Epithelial cell of proximal tubule (primary cell): ENCODE measurements at places on chromosomes 2 and 18. TPM values are rescaled to one million over a fixed set of nuclear protein-coding genes. Genes with fewer than 3 reads are reported as not detected.

DNA sequence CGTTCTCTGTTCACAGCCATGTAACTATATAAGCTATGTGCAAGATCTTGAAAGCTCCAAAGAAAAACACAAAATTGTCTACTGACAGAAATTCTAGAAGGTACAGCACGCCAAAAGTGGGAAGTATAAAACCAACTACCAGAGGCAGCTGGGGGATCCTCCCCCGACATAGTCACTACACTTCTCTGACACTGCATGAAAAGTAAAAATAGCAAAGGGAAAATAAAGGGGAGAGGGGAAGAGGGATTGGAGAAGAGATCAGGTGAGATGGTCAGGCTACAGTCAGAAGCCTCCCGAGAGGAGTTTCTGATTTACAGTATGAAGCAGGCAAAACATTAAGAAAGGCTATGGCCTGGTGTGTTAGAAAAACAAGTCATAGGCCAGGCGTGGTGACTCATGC lies 39.8 kb upstream of the PCBP1 start:
- no peak for DNase-seq

DNA sequence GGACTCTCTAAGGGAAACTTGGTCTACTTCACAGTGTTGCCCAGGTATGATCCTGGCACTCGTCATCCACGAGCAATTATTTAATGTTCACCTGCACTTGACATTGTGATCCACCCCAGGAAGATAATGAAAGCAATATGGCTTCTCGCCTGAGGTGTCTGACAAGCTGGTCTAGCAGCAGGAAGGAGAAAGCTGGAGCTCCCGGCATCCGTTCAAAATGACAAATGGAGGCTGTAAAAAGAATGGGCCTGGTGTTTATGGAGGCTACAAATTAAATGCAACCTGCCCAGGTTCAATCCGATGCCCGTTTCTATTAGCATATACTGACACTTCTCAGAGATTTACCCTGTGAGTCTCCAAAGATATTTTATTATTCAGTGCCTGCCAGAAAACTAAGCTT lies 317.6 kb downstream of the CTNNA2 start:
- no peak for DNase-seq

DNA sequence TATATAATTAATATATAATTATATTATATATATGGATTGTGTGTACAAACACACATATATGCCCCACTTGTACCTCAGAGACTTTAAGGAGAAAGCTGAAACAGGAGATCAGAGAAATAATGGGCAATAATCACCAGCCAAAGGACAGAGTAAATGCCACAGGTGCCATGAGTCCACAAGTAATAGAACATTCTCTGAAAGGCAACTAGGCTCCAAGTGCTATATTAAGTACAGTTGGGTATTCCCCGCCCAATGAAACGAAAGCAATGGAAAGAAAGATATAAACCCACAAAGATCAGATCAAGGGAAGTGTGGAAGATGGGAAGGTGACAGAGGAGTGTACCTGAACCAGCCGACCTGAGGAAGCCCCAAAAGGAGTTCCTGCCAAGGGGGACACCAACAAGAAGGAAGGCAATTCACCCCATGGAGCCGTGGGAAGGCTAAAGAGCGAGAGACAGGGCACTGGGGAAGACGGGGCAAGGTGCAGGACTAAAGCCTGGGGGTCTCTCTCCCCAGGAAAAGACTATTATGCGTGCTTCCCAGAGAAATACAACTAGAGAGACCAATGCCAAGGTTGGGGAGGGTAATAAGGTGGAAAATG lies 19.0 kb downstream of the DYM start:
- no peak for DNase-seq

DNA sequence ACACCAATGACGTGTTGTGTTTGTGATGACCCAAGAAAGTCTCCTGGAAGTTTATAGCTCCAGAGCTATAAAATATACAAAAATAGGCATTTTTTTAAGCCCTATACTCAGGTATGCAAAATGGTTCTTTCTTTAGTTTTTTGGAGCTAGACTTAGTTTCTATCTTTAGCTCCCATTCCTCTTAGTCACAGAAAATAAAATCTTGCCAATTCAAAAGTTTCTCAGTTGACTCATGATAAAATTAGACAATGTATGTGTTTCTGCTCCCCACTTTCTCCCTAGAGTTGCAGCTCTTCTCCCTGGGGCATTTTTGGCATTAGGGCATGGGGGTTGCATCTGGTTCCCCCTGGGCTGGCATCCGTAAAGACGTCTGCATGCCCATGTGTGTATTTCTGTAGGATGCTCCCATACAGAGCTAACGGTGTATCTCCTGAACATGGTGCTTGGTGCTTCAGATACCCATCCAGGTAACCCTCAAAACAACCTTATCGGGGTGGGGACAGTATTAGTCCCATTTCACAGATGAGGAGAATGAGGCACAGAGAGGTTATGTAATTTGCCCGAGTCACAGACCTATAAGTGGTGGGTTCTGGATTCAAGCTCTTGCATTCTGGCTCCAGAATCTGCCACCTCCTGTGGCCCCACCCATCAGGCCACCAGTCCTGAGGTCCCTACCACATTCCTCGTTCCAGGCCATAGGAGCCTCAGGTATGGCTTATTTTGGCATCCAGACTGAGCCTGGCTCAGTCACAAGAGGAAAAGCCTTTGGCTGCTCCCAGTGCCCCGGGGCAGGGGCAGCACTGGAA lies 43.1 kb upstream of the ASAP2 start:
- DNase-seq = no peak

GRCh38 chr2:235048549-235048948 lies 96.7 kb downstream of the SH3BP4 start:
- no peak for DNase-seq

DNA sequence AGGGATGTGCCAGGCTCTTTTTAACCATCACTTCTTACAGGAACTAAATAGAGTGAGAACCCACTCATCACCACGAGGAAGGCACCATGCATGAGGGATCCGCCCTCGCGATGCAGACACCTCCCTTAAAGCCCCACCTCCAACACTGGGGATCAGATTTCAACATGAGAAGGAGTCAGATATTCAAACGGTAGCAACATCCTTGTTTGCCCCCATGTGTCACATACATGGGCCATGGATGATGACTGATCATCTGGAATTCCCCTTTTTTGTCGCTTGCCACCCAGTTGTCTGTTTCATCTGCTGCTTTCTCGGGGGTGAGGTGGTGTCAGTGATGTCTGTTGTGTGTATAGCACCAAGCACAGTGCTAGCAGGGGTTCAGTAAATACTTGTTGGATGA lies 57.9 kb downstream of the NCK2 start:
- no peak for DNase-seq

- DNase-seq = no peak
These were observed 87.9 kb downstream of the ICOS start for GRCh38 chr2:204024503-204024902.

- no peak for DNase-seq
These were observed 162.1 kb downstream of the SH3RF3 start for GRCh38 chr2:109290887-109291643.

- peak; percentile 33 for DNase-seq
These were observed 385.5 kb upstream of the HNRNPA3 start for GRCh38 chr2:176826984-176827668.

The NRP2 gene
- 30.4 and 36.5 TPM in 2 replicates for total RNA-seq

The DYNAP gene
- total RNA-seq = not detected in 2 replicates

The DPYSL5 gene
- under 0.01 and 0.63 TPM in 2 replicates for total RNA-seq

The NAGK gene
- 100 and 119 TPM in 2 replicates for total RNA-seq

The INPP5D gene
- 0.80 and 1.8 TPM in 2 replicates for total RNA-seq

The HOXD4 gene
- total RNA-seq = 26.0 and 28.0 TPM in 2 replicates

The CHRNA1 gene
- total RNA-seq = not detected in 2 replicates

The CAPN14 gene
- 0.14 and 0.46 TPM in 2 replicates for total RNA-seq

The KCNJ13 gene
- not detected in 2 replicates for total RNA-seq

The IHH gene
- 0.29 TPM in 1 of 2 replicates, not detected in the other for total RNA-seq
